ENCODE measurements at places on chromosomes 2 and 18. TPM values are rescaled to one million over a fixed set of nuclear protein-coding genes. Genes with fewer than 3 reads are reported as not detected.

Gene PLA2R1
- not detected for total RNA-seq

Gene TMEM127
- 54.3 TPM for total RNA-seq

Gene CEP76
- total RNA-seq, result 8.8 TPM

Gene MC2R
- total RNA-seq, result not detected

Gene CCDC68
- total RNA-seq, result not detected

Gene VIT
- not detected for total RNA-seq

Gene MFSD2B
- total RNA-seq, result 0.39 TPM

Gene SERPINB4
- not detected for total RNA-seq

Gene BMP10
- total RNA-seq, result 0.57 TPM

Gene CRYGC
- total RNA-seq, result not detected

Gene TMEM17
- not detected for total RNA-seq

Gene DUSP2
- 566 TPM for total RNA-seq

Gene AQP12A
- total RNA-seq, result not detected

Gene MRPS9
- total RNA-seq, result 13.2 TPM

Gene SLC16A14
- total RNA-seq, result not detected

Gene ARHGEF33
- not detected for total RNA-seq

Gene RAB6C
- total RNA-seq, result not detected

Gene TMEM169
- total RNA-seq, result 4.6 TPM

Gene RETREG2
- 84.7 TPM for total RNA-seq

Gene FEV
- not detected for total RNA-seq

Gene SLC38A11
- total RNA-seq, result not detected

Gene GLB1L
- total RNA-seq, result 0.86 TPM

Gene IFT172
- 10.3 TPM for total RNA-seq

Gene CPLX4
- not detected for total RNA-seq

Gene CAVIN2
- total RNA-seq, result 16.5 TPM

Gene CDKL4
- 0.74 TPM for total RNA-seq

Gene OR6B2
- not detected for total RNA-seq

Gene PAX8
- 1.8 TPM for total RNA-seq

Gene KATNAL2
- total RNA-seq, result not detected

Gene DLX2
- 0.47 TPM for total RNA-seq
